ENCODE measurements at places on chromosomes 2 and 18. TPM values are rescaled to one million over a fixed set of nuclear protein-coding genes. Genes with fewer than 3 reads are reported as not detected.

OSBPL6 gene
- total RNA-seq: 5.7 TPM

POLE4 gene
- 208 TPM for total RNA-seq

TNFAIP6 gene
- total RNA-seq: 1.3 TPM

CYRIA gene
- 0.06 TPM for total RNA-seq

CFC1 gene
- not detected for total RNA-seq

TTC39C gene
- 13.9 TPM for total RNA-seq

SLC20A1 gene
- total RNA-seq: 128 TPM

AGXT gene
- not detected for total RNA-seq

CYTIP gene
- not detected for total RNA-seq
